NCI-H1105 (cell line): ENCODE measurements at places on chromosomes 3 and 15.

DNA sequence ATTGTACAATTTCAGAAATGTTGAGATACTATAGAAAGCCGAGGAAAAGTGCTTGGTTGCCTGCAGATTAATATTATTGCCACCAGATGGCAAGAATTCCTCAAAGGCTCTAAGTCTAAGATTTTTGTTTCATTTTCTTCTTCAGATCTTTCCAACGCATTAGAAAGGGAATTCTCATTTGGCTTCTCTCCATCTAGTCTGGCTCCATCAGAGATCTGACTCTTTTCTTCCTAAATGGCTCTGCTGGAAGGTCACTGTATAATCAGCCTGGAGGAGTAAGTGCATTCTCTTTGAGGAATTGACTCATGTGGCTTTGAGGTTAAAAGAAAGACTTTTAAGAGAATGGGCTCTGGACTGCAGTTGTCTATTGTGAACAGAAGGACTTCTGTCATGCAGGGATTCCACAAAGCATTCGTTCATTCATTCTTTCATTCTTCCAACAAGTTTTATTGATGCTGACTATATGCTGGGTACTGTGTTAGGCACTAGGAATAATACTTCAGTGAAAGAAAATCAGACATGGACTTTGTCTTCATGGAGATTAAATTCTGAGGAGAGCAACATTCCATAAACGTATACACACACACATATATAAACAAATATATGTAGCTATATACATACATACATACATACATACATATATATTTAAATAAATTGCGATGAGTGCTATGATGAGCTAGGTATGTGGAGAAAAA is 55.3 kb downstream of the SLC28A2 start:
- DNase-seq, result no peak

GRCh38 chr3:43817064-43817463 is 126.3 kb downstream of the ABHD5 start:
- DNase-seq, result no peak

- no peak for DNase-seq
Measured at GRCh38 chr3:29751647-29752314, 470.9 kb downstream of the RBMS3 start.

GRCh38 chr15:33086500-33087121 is 107.9 kb downstream of the FMN1 start:
- peak; percentile 14 for DNase-seq

- DNase-seq, result no peak
Measured at GRCh38 chr3:43062564-43063040, 43.3 kb downstream of the POMGNT2 start.

- no peak for DNase-seq
Measured at GRCh38 chr15:25057574-25057973, 102.8 kb downstream of the SNRPN start.

GRCh38 chr3:178673529-178673928 is 137.3 kb downstream of the KCNMB2 start:
- DNase-seq, result no peak

DNA sequence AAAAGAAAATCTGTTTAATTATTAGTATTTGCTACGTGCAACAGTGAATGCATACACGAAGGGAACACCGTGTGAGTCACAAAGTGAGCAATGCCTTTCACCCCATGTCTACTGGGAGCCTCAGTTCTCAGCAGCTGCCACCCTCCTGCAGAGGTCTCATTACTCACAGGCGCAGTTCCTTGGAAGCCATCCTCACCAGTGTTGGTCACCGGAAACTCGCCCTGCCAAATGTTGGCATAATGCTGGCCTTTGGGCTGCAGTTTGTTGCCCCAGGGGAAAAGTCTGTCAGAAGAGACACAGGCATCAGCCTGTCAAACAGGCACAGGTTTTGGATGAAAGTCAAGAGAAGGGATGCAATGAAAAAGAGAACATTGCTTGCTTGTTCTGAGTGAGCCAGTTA is 50.1 kb downstream of the SUMF1 start:
- no peak for DNase-seq

- DNase-seq, result no peak
Measured at GRCh38 chr15:78540871-78541743, 863 bp downstream of the PSMA4 start.

DNA sequence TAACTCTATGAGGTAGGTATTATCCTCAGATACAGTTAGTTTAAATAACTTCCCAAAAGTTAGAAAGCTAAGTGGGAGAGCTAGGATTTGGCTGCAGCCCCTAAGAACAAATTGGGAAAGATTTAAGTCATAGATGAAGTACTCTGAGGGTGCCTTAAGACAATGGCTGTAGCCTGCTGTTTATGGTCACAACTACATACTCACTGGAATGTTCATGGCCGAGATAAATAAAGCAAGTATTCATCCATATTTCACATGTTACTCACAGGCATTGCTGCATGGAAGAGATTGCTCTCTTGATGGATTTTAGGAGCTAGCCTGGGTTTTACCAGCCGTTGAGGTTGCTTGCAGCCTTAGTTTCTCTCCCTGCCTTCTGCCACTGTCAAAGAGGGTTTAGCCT is 145.0 kb downstream of the CMSS1 start:
- DNase-seq, result no peak

DNA sequence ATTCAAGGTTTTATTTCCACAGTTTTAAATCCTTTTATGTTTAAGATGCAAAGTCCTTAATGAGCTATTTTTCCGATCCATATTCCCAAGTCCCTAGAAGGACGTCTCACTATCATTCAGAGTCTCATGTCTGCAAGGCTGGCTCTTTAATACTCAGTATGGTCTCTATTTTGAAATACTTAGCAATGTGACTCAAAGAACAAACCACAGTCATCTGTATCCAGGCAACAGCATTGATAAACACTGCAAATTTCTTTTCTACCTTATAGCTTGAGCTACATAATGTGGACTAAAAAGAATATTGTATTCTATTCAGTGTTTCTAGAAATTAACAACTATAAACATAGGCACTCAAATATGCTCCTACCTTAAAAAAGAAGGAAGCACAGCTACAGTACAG is 588.3 kb upstream of the NAALADL2 start:
- DNase-seq, result no peak

DNA sequence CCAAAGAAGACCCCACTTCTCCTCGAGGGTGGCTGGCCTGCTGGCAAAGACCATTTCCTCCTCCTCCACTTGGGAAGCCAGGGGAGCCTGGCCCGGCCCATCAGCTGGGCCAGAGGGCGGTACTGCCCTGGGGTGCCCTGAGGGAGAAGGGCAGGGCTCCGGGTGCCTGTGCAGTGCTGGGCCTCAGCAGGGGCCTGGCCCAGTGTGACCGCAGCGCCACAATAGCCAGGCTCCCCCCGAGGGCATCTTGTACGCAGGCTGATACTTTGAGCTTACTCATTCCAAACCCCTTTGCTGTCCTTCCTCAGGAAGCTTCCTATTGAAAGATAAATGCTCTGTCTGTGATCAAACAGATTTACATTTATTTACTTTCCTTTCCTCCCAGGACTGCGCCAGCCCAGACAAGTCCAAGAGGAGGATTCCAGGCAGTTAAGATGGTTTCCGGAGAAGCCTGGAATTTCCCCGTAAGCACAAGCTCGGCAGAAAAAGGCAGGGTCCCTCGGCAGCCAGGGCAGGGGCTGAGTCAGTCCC is 240.1 kb downstream of the XXYLT1 start:
- no peak for DNase-seq

DNA sequence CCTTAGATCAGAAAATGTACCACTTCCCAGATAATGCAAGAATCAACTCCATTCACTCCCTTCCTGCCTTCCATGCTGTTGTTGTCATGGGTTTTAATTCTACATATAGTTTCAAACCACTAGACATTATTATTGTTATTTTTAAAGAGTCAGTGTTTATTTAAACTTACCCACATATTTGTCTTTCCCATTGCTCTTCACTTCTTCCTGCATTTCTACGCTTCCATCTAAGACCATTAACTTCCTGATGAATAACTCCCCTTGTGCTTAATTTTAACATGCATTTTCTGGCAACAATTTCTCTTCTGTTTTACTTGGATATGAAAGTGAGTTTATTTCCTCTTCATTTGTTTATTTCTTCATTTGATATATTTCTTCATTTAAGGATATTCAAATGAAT is 127.1 kb upstream of the FHIT start:
- DNase-seq, result no peak

- DNase-seq, result no peak
Measured at GRCh38 chr3:20325563-20325962, 139.6 kb upstream of the SGO1 start.

- DNase-seq, result no peak
Measured at GRCh38 chr3:171257251-171258203, 202.7 kb downstream of the TNIK start.

GRCh38 chr15:60799885-60800284 is 320.9 kb upstream of the ICE2 start:
- DNase-seq, result no peak

- DNase-seq, result no peak
Measured at GRCh38 chr15:85618956-85619491, 175.7 kb downstream of the KLHL25 start.

DNA sequence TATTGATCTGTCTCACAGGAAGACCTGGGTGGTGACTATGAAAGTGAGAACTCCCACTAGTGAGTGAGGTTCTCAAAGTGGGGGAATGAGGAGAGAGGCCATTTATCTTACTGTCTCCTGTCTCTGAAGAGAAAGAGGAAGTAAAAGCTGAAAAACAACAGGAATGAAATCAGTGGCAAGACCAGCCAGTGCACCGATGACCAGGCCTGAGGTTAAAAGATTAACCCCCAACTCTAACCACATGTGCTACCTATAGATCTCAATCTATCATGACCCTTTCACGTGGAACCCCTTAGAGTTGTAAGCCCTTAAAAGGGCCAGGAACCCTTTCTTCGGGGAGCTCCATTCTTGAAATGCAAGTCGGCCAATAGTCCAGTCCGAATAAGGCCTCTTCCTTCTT is 239.3 kb upstream of the CNTN6 start:
- no peak for DNase-seq

DNA sequence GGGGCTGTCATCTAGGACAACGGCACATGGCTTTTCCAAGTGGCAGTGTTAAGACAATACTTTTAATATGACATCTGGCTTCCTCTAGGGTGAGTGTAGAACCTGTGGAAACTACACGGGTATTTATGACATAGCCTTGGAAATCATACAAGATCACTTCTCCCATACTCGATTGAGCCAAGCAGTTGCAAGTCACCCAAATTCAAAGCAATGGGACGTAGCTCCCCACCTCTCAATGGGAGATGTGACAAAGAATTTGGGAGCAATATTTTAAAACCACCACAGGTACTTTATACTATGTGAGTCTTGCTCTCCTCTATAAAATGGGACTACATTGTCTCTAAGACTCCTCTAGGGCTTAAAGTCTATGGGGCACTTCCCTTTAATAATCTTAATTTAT is 93.5 kb downstream of the TGFBR2 start:
- no peak for DNase-seq

- DNase-seq, result no peak
Measured at GRCh38 chr3:28718074-28718849, 369.6 kb upstream of the AZI2 start.

DNA sequence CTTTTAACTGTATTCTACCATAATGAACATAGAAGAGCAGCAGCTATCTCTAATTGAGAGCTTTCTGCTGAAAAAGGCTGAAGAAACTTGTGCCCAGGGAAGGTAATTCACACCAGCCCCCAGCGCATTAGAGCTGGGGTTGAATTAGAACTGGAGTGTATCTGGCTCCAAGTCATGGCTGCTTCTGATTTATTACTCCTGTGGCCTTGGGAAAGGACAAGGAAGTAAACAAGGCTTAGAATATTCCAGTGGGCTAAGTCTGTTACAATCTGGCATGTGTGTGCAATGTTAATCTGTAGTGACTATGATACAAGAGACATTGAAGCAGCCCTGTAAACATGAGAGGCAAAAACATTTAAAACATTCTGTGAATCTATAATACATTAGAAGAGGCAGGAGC is 18.1 kb downstream of the CPA3 start:
- DNase-seq, result no peak

DNA sequence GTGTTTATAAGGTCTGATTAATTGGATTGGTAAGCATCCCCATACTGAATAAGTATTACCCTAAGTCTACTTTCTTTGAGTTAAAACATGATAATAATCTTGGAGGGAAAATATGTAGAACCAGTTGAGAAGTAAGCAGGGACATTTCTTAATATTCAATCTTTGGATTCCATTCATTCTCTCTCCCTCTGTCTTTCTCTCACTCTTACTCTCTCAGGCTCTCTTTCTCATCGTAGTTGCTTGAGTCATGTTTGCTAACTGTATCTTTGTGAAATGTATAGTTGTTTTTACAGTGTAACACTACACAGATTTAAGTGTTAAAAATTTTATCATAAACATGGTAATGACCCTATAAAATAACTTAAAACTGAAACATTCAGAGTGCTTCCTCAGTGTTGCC is 163.8 kb downstream of the RSRC1 start:
- no peak for DNase-seq

- DNase-seq, result no peak
Measured at GRCh38 chr15:64730151-64730550, 45.2 kb downstream of the RBPMS2 start.

DNA sequence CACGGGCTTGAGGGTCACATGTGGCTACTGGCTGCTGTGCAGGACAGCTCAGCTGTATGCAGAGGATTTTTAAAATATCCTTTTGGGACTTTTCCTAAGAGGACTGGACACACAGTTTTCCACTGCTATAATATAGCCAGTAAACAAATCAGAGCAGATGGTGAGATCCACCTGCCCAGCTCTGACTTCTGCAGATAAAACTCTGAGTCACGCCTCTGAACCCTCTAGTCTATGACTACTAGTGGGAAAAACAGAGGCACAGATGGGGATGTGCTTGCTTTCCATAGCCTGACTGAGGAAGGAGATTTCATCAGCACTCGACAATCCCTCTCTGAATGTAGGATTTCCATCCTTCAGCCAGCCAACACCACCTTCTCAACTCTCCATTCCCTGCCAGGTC is 45.1 kb downstream of the COLQ start:
- DNase-seq, result no peak

DNA sequence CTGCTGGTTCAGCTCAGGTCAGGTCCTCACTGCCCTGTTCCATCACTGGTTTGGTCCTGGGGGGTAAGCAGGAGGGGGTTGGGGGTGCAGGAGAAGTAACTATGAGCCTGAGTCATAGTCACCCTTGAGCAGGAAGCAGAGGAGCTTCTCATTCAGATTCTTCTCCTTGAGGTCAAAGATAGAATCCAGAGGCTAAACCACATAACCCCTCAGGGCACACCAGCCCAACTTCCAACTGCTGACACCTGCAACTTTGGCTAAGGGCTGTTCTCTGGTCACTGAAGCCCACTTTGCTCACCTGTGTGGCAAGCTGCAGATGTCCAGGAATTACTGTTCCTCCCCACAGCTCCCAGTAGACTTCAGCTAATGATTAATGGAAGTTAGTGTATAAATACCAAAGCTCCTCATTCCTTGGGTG is 48.8 kb upstream of the LRRFIP2 start:
- DNase-seq, result no peak

- no peak for DNase-seq
Measured at GRCh38 chr15:89091627-89092220, 3.5 kb downstream of the ABHD2 start.

DNA sequence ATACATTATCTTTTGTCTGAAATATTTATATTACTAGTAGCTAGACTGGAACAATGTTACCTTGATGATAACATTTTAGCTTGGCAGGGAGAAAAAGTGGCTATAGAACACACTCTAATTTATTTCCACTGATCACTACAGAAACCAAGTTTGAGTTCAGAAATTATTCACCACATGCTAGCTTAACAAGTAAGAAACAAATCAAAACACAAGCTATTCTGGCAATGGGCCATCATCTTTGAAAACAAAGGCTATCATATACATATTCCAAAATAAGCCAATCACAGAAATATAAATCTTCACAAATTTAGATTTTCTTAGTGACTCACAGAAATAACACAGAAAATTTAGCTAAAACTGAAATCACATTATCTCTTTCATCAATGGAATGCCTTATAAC is 17.1 kb downstream of the AQR start:
- DNase-seq, result no peak
